Lower lobe of right lung (tissue), 2 donors: ENCODE measurements at places on chromosomes 11 and 22. TPM values are rescaled to one million over a fixed set of nuclear protein-coding genes. Genes with fewer than 3 reads are reported as not detected.
A peak's percentile ranks its signal among the peaks of the same experiment; 100 is the strongest.

DNA sequence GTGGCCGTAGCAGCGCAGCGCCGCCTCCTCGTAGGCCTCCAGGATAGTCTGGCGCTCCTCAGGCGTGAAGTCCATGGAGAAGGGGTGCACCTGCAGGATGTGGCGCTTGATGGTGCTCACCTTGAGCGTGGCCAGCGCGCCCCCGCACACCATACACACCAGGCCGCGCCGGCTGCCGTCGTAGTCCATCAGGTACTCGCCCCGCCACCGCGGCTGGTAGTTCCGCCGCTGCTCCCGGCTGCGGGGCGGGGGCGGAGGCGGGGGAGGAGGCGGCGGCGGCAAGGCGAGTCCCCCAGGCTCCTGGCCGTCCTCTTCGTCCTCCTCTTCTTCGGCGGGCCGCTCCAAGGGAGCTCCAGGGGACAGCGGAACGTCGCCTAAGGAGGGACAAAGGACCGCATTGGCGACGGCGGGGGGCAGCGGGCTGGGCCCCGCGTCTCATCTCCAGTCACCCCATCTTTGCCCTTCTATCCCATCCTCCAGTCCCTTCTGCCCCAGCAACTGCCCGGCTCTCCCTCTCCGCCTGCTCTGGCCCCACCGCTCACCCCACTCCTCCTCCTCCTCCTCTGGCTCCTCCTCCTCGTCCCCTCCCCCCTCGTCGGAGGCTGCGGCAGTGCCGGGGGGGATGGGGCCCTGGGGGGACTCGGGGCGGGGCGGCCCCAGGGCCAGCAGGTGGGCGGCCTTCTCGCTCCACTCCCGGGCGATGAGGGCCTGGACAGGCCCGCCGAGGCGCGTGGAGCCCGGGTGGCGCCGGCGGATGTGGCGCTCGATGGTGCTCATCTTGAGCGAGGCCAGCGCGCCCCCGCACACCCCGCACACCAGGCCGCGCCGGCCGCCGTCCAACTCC, 4.9 kb downstream of the ZFTA start:
- H3K4me1 ChIP-seq: peaks cover 9% of the 10 kb centered on the region
- peaks cover 7% of the 10 kb centered on the region for H3K36me3 ChIP-seq
- H3K27me3 ChIP-seq: no peaks in the 10 kb centered on the region
- H3K4me3 ChIP-seq: peak overlapping the region; percentile 40
- no peak overlapping the region for H3K27ac ChIP-seq

DNA sequence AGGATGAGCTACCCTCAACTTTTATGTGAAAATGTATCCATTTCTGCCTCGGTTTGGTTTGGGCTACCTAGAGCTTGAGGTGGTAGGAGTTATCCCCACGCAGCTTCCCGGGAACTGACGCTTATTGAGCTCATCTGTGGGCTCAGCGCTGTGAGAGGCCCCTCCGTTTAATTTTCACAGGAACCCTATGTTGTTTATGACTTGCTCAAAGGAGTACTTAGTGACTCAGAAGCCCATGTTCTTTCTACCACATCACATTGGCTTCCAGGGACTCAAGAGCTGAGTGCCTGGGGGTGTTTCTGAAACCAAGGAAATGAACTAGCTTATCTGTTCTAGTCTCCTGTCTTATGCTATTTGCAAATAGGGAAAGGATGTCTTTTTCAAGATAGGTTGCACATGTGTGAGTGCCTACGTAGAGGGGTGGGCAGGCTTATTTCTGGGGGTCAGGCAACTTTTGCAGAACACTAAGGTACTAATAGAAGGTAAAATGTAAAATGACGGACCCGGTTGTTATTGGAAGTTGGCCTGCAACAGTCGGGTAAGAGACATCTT, 40.5 kb downstream of the MICAL2 start:
- H3K27ac ChIP-seq: no peak overlapping the region
- H3K4me3 ChIP-seq: no peak overlapping the region
- DNase-seq: no peak
- H3K4me1 ChIP-seq: no peaks in the 10 kb centered on the region

- H3K27me3 ChIP-seq: no peaks in the 10 kb centered on the region
- no peak overlapping the region for H3K4me3 ChIP-seq
- H3K4me1 ChIP-seq: peaks cover 49% of the 10 kb centered on the region
- DNase-seq: peak; percentile 30
Measured at GRCh38 chr22:46008836-46009596, 32.1 kb upstream of the WNT7B start.

LGALS12 gene
- total RNA-seq: 0.68 TPM

DNA sequence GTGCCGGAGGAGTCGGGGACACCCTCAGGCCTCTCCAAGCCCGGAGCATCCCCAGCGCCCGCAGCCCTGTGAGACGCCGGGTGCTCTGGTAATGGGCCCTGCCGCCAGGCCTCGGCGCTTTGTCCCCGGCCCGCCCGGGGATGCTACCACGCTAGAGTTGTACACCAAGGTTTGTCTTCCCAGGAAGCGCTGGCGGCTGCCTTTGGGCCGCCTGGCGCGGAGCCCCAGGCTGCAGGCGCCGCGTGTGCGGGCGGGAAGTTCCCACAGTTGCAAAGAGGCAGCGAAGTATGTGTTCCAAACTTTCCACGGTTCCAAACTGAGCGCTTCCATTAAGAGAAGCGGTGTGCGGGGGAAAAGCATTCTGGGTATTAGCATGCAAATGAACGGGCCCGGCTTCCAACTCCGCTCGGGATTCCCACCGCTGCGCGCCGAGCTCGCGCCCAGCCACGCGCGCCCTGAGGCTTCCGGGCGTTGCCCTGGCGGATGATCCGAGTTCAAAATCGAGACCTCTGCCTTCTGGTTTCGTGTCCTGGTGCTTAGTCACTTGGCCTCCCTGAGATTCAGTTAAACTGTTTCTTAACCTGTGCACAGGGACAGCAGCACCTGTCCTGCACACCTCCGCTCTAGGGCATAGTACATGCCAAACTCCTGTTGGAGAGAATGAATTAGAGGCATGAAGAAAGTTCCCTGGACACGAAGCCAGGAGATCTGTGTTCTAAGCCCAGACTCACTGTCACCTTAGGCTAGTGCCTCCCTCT, 1.3 kb upstream of the PATZ1 start:
- peaks cover 35% of the 10 kb centered on the region for H3K4me1 ChIP-seq
- peak overlapping the region; percentile 92 for H3K27ac ChIP-seq
- peak; percentile 75 for DNase-seq
- H3K36me3 ChIP-seq: peaks cover 8% of the 10 kb centered on the region
- H3K4me3 ChIP-seq: peak overlapping the region; percentile 80
- H3K27me3 ChIP-seq: no peaks in the 10 kb centered on the region

- H3K4me3 ChIP-seq: peak overlapping the region; percentile 57
- H3K27ac ChIP-seq: peak overlapping the region; percentile 76
- H3K4me1 ChIP-seq: peaks cover 70% of the 10 kb centered on the region
- H3K36me3 ChIP-seq: peaks cover 25% of the 10 kb centered on the region
Measured at GRCh38 chr11:72038491-72038890, 39.8 kb downstream of the IL18BP start.

MOV10L1 gene
- 0.56 TPM for total RNA-seq

QSER1 gene
- 27.6 TPM for total RNA-seq

DNA sequence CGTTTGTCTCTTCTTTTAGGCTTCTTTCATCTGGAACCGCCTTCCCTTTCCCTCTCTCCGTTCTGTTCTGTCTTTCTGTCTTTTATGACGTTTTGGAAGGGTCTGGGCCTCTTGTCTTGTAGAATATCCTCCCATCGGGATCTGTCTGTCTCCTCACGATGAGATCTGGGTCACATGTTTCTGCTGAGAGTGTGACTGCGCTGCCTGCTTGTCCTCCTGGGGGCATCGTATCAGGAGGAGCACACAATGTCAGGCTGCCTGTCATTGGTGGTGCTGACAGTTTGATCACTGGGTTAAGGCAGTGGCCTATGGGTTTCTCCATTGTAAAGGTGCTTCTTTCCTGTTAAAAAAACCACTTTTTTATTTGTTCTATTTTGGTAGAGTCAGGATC, 60.4 kb upstream of the PARVG start:
- DNase-seq: no peak
- H3K4me1 ChIP-seq: no peaks in the 10 kb centered on the region
- peaks cover 18% of the 10 kb centered on the region for H3K36me3 ChIP-seq
- H3K4me3 ChIP-seq: no peak overlapping the region

AKIP1 gene
- total RNA-seq: 24.1 TPM

- DNase-seq: no peak
- H3K4me1 ChIP-seq: no peaks in the 10 kb centered on the region
- no peaks in the 10 kb centered on the region for H3K27me3 ChIP-seq
- no peak overlapping the region for H3K27ac ChIP-seq
- no peaks in the 10 kb centered on the region for H3K36me3 ChIP-seq
Measured at GRCh38 chr11:120645639-120646038, 134.1 kb downstream of the GRIK4 start.

DNA sequence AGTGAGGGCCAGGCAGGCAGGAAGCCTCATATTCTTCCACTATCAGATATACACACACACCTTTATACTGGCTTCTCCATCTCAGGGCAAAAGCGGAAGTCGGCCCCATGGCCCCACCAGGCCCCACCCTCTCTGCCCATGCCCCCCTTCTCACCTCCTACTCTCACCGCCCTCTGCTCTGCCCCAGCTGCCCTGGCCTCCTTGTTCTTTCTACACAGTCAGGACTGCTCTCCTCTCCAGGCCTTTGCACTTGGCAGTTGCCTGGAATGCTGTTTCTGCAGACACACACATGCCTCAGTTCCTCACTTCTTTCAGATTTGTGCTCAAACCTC, 25.3 kb downstream of the OTOG start:
- H3K4me3 ChIP-seq: no peak overlapping the region
- H3K27me3 ChIP-seq: no peaks in the 10 kb centered on the region
- no peaks in the 10 kb centered on the region for H3K4me1 ChIP-seq
- H3K36me3 ChIP-seq: no peaks in the 10 kb centered on the region
- H3K27ac ChIP-seq: no peak overlapping the region
- DNase-seq: no peak

DNA sequence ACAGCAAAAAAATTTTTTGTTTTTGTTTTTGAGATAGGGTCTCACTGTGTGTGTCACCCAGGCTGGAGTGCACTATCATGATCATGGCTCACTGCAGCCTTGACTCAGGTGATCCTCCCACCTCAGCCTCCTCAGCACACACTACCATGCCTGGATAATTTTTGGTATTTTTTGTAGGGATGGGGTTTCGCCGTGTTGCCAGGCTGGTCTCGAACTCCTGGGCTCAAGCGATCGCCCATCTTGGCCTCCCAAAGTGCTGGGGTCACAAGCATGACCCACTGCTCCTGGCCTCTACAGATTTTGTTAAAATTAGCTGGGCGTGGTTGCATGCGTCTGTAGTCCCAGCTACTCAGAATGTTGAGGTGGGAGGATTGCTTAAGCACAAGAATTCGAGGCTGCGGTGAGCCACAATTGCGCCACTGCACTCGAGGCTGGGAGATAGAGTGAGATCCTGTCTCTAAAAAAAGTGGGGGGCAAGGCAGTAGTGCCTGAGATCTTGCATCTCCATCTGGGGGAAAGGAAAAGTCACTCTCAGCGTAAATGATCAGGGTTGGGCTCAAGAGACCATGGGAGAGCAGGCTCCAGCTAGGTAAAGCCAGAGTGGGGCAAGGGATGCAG, 10.6 kb upstream of the DGKZ start:
- peak; percentile 82 for DNase-seq
- peaks cover 22% of the 10 kb centered on the region for H3K27me3 ChIP-seq
- H3K4me1 ChIP-seq: peaks cover 68% of the 10 kb centered on the region
- no peaks in the 10 kb centered on the region for H3K36me3 ChIP-seq

RFPL2 gene
- total RNA-seq: not detected

DNA sequence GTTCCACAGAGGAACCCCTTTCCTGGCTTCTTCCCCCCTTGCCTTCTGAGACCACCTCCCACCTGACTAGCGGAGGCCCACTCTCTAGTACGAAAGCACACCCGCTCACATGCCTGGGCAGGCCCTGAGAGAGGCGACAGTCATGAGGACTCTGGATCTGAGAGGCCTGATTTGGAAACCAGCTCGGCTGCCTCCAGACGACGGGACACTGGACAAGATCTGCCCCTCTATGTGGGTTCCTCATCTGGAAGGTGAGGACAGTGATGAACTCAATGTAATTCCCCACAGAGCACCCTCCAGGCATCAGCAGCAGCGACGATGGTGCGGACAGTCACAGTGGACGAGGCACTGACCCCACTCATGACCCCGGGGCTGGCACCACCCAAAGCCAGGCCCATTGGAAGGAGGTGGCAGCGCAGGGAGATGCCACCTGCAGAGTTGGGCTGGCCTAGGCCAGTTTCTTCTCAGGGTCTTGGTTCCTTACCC, 7.5 kb downstream of the SULT4A1 start:
- no peaks in the 10 kb centered on the region for H3K36me3 ChIP-seq
- no peak overlapping the region for H3K27ac ChIP-seq
- DNase-seq: no peak
- H3K4me3 ChIP-seq: no peak overlapping the region
- no peaks in the 10 kb centered on the region for H3K4me1 ChIP-seq

- H3K36me3 ChIP-seq: no peaks in the 10 kb centered on the region
- no peaks in the 10 kb centered on the region for H3K27me3 ChIP-seq
- peak; percentile 81 for DNase-seq
- H3K4me1 ChIP-seq: peaks cover 29% of the 10 kb centered on the region
Measured at GRCh38 chr11:2314525-2315394, 12.9 kb downstream of the TSPAN32 start.

FJX1 gene
- 1.5 TPM for total RNA-seq

DNA sequence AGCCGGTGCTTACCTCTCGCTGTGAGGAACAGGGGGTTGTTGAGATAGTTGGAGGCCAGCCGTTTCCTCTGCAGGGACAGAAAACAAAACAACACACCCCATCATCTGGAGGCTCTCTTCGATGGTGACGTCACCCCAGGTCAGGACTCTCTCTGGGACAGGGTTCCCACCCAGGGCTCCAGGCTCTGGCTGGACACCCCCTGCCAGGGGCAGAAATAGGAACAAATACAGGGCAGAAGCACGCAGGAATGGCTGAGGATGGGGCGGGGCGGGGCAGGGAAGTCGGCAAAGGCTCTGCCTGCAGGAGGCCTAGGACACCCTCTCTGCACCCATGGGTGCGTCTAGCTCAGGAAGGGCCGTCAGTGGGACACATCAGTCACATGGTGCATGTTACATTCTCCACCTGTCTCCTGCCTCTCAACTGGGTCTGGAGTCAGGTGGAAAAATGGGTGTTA, 118.5 kb downstream of the PHF21B start:
- no peaks in the 10 kb centered on the region for H3K4me1 ChIP-seq
- DNase-seq: no peak
- H3K36me3 ChIP-seq: no peaks in the 10 kb centered on the region
- no peaks in the 10 kb centered on the region for H3K27me3 ChIP-seq
- no peak overlapping the region for H3K27ac ChIP-seq
- no peak overlapping the region for H3K4me3 ChIP-seq

DNA sequence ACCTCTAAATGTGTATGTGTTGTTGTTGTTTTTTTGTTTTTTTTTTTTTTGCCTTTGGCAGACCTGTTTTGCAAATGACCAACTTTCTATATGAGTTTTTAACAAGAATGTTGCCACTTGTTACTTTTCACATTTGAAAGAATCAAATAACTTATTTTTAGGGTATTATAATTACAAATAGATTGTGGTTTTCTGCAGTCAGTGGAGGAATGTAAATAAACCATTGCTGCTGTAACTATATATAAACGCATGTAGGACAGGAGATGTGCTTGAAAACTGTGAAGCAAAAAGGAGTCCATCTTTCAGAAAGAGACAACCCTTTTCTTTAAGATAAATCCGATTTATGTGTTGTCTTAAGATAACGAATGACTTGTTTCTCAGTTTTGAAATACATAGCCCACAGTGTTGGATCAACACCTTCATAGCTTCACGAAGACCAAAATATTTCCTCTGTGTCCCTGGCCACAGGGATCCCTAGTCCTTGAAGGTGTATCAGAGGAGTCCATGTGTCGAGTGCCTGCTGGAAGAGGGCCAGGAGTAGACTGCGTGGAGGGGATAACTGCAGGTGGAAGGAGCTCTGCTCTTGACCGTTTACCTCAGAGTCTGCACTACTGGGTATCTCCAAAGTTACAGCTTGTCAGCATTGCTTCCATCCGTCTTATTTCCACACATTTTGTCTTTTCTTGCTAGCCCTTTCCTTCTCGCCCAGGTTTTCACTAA, 24.7 kb downstream of the TNRC6B start:
- H3K27me3 ChIP-seq: no peaks in the 10 kb centered on the region
- no peaks in the 10 kb centered on the region for H3K36me3 ChIP-seq
- H3K27ac ChIP-seq: no peak overlapping the region

FXYD6 gene
- total RNA-seq: 61.2 TPM

MAPK8IP2 gene
- 1.7 TPM for total RNA-seq

OR2D2 gene
- not detected for total RNA-seq
